LNCaP clone FGC (cell line): ENCODE measurements at places on chromosomes 16 and 17.

- peak; percentile 79 for DNase-seq
Measured at GRCh38 chr17:82909322-82909904, 69.6 kb upstream of the ZNF750 start.

- no peak for DNase-seq
Measured at GRCh38 chr17:38439436-38439835, 11.2 kb downstream of the ARHGAP23 start.

DNA sequence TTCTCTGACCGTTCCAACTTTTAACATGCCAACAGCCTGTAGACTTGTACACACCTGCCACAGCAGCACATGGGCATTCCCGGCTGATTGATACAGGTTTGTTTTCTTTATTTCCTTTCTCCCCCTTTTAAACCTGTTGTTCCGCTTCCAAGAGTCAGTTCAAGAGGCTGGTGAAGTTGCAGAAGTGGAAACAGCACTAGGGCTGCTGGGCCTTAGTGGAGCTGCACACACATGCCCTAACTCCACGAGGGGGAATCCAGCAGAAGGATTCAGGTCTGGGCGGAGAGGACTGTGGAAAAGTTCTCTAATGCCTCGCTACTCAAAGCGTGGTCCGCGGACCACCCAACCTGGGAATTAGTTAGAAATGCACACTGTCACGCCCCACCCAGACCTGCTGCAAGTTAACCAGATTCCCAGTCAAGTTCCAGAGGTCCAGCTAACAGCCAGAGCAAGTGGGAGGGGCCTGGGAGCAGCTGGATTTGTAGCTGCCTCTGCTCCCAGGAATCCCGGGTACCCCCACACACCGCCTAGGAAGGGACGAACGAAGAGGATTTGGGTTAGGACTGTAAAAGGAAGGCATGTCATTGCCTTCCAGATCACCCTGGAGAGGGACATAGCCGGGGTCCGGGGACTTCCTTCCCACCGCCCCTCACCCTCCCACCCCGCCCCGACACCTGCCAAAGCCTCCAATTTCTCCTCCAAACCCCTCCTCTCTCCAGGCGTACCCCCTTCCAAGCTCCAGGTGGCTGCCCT, 542 bp downstream of the SLC39A11 start:
- no peak for DNase-seq

DNA sequence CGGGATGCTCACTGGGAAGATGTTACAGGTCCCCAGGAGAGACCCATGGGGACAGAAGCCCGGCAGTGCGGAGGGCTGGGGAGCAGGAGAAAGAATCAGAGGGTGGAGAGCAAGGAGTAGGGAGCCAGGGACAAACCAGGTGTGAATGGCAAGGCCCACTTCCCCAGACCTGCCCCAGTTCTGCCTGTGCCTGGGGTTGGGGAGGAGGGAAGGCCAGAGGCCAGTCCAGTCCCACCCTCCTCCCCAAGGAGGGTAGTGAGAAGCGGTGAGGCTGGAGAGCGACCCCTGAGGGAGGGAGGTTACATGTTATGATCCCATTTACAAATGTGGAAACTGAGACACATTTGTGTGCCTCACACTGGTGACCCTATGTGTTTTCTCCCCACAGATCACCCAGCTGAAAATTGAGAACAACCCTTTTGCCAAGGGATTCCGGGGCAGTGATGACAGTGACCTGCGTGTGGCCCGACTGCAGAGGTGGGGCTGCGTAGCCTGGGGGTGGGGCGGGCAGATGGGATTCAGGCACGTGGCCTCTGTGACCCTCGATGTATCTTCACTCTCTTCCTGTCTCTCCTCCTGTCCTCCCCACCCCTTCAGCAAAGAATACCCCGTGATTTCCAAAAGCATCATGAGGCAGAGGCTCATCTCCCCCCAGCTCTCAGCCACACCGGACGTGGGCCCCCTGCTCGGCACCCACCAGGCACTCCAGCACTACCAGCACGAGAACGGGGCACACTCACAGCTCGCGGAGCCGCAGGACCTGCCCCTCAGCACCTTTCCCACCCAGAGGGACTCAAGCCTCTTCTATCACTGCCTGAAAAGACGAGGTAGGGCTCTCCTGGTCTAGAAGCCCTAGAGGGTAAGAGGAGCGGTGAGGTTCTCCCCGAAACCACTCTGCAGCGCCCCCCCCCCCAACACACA, 27.5 kb downstream of the TBX4 start:
- no peak for DNase-seq

DNA sequence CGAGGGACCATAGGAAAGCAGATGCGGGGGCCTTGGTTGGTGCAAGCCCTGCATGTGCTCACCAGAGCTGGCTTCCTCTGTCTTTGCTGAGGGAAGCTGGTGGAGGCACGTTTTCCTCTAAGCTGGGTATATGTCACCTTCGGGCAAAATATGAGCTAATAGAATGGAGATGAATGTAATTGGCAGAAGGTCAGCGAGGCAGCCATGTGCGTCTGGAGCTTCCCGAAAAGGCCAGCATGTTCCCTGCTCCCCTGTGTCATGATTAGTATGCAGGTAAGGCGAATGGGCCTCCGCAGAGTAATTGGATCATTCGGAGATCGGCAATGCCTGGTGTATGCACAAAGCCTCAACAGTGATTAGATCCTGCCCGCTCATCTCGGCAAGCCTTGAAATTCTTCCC, 806.2 kb upstream of the EEF2KMT start:
- no peak for DNase-seq

GRCh38 chr16:20878682-20879147, 21.4 kb downstream of the DCUN1D3 start:
- DNase-seq = no peak

DNA sequence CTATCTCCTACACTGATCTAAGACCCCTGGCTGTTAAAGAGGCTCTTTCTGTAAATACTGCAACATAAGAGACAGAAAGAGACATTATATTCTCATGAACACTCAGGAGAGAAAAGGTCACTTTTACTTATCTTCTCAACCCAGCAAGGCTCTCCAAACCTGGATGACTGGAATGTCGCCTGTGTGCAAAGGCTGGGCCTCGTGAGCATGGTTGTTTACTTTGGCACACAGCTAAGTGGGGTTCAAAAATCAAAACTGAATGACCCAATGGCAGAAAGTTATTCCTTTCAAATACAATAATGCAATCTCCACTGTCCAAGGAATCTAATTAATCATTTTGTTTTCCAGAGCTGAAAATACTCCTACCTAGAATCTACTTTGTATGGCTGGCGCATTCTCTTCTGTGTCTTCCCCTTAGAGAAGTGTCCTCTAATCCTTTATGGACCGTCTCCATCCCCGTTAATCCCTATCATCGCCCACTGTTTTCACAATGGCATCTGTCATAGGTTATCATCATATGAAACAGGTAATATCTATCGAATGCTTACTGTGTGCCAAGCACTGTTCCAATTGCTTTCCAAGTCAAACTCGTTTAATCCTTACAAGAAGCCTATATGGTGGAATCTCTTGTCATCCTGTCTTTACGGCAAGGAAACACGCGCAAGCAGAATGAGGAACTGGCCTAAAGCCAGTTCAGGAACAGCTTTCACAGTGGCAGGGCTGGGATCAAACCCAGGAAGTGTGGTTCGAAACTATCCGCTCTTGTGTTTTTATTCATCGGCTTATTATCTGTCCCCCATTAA, 1.3 kb downstream of the SLX4 start:
- peak; percentile 79 for DNase-seq

- DNase-seq = no peak
Measured at GRCh38 chr16:57593021-57593420, 35.4 kb upstream of the ADGRG1 start.

DNA sequence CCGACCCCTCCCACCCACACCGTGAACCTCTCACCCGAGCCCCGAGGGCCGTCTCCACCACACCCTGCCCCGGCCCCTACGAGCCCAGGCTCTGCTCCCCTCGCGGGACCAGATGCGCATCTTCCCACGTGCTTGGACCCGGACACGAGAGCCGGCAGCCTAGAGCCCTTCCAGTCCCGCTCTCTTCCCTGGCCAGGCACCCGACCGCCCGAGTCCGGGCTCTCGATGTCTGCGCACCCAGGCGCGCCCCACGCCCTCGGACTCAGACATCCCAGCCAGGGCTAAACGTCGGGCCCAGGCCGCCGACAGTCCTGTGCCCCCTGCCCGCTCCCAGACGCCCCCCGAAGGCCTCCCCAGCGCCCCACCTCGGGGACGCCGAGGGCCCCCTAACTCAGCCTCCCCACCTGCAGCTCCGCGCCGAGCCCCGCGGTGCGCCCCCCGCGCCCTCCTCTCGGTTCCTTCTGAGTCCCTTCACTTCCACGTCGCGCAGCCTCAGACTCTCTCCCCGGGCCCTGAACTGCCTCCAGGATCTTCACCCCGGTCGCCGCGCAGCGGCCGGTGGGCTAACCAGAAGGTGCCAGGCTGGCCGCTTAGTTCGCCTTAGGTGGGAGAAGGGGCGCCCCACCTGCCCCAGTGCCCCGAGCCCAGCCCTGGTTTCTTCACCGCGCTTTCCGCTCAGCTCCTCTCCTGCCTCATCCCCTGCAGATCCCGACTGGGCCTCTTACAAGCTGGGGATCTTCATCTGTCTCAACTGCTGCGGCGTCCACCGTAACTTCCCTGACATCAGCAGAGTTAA, 688 bp downstream of the ADAP2 start:
- no peak for DNase-seq

GRCh38 chr17:46741122-46741730, 77.3 kb downstream of the WNT3 start:
- DNase-seq = no peak

DNA sequence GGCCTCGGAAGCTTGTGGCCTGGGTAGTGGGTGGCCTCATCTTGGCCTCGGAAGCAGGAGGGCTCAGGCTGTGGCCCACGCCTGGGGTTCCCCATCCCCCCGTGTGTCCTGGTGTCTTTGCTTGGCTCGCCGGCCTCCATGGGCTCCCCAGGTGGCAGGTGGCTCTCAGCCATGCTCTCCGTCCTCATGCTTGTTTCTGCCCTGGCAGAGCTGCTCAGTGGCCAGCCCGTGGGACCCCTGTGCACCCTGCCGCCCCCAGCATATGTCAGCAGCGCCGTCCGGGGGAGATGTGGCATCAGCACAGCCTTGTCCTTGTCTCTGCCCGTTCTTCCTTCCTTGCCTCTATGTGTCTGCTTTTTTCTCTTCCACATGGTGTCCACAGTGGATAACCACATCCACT, 38.5 kb downstream of the TBCD start:
- no peak for DNase-seq

- DNase-seq = no peak
Measured at GRCh38 chr17:75512926-75513640, 2.3 kb downstream of the CASKIN2 start.

DNA sequence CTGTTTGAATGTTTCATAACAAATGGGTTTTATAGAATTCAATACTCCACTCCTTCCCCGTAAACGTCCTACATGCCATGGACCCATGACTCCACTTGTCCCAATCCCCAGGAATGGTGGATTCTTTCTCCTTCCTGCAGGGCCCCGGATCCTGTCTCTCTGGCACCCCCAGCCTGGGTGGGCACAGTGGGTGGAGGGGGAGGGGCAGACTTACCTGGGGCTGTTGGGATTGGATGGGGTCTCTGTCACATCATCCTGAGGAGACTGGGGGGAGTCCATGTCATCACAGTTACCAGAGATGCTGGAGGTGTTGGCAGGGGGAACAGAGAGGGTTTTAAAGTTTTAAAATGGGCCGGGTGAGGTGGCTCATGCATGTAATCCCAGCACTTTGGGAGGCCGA, 13.2 kb downstream of the TRPV3 start:
- DNase-seq = no peak

GRCh38 chr17:72338847-72339790, 218.3 kb downstream of the SOX9 start:
- no peak for DNase-seq

GRCh38 chr17:78408476-78409050, 30.1 kb downstream of the PGS1 start:
- no peak for DNase-seq

GRCh38 chr17:75130059-75130631, 1.4 kb downstream of the NT5C start:
- no peak for DNase-seq

GRCh38 chr17:21510686-21511362, 134.7 kb downstream of the KCNJ12 start:
- no peak for DNase-seq

DNA sequence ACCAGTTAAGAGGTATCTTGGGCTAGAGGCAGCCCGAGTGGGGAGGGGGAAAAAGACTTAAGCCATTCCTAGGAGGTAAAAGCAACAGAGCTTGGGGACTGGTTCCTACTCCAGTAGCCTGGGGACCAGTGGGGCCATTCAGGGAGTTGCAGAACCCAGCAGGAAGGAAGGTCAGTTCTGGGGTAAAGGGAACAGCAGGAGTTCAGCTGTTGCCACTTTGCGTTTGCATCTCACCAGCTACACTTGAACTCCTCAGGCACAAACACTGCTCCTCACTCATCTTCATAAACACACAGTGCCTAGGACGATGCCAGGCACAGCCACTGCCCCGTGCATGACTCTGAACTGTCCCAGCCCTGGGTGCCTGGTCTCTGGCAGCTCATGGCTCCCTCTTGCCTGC, 4.0 kb downstream of the HAP1 start:
- DNase-seq = no peak

DNA sequence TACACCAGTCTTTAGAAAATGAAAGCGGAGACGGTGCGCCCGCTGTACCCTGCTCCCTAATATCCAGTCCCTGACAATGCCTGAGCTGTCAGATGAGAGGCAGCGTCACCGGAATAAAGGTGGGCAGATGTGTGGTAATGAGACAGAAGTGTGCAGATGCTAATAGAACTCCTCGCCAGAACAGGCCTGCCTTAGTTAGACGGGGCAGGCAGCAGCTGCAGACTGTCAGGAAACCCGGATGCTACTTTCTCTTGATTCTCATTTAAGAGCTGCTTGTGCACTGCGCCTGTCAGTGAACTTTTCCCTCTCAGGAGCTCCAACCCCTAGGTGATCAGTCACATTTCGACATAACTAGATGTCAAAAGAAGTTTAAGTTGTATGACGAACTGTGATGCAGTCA, 221.8 kb upstream of the IRX3 start:
- DNase-seq = no peak

- no peak for DNase-seq
Measured at GRCh38 chr16:24544640-24545039, 5.3 kb downstream of the RBBP6 start.

- DNase-seq = peak; percentile 51
Measured at GRCh38 chr16:83956336-83957289, 3.6 kb downstream of the OSGIN1 start.

DNA sequence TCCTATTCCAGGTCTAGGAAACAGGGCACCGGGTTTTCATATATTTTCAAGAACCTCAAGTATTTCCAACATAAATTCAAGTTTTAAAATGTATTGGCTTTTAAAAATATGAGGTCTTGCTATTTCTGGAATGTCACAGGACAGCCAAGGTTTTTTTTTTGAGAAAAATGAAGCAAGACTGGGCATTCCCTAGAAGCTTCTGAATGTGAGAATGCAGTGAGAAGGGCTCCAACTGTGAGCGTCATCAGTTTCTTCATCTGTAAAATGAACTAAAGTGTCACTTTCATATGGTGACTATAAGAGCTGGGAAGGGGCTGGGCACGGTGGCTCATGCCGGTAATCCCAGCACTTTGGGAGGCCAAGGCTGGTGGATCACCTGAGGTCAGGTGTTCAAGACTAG, 455.8 kb upstream of the MAF start:
- no peak for DNase-seq

- DNase-seq = no peak
Measured at GRCh38 chr17:78341559-78342448, 18.1 kb downstream of the SOCS3 start.

- DNase-seq = no peak
Measured at GRCh38 chr16:67312719-67313118, 13.8 kb downstream of the KCTD19 start.
